Activated T-cell treated with anti-CD3 and anti-CD28 coated beads for 48 hours (primary cell): ENCODE measurements at places on chromosomes 3 and 15.

DNA sequence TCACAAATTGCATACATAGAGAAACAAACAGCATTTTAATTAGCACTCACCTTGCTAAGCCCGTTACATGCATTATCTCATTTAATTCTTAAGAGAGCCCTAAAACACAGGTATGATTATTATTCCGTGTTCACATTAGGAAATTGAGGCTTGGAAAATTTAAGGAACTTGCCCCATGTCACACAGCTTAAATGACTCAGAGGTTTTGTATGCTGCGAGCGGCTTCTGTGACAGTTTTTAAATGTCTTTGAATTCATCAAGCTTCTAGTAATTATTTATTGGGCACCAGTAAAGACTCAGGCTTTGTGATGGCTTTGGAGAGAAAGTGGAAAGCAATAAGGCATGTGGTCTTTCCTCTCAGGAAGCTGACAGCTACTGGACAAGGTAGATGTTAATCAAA is 166.7 kb upstream of the THBS1 start:
- DNase-seq: no peak

GRCh38 chr3:138935863-138936740 is 10.8 kb downstream of the FOXL2 start:
- DNase-seq: peak; percentile 74

DNA sequence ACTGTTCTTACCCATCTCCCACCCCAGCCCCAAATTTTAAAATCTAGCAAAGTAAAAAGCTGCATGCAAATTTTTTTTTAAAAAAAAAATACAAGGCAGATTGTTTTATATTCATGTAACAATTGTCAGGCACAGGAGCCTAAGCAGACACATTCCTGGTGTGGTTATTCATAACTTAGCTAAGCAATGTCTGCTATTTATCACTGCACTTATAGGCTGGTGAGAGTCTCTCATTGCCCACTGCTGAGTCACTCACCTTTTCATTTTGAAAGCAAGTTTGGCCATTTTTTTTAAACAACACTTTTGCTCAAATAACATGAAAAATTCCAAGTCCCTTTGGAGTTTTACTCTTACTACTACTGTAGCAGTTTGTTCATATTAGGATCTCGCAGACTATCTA is 413.9 kb downstream of the RBMS3 start:
- DNase-seq: no peak

DNA sequence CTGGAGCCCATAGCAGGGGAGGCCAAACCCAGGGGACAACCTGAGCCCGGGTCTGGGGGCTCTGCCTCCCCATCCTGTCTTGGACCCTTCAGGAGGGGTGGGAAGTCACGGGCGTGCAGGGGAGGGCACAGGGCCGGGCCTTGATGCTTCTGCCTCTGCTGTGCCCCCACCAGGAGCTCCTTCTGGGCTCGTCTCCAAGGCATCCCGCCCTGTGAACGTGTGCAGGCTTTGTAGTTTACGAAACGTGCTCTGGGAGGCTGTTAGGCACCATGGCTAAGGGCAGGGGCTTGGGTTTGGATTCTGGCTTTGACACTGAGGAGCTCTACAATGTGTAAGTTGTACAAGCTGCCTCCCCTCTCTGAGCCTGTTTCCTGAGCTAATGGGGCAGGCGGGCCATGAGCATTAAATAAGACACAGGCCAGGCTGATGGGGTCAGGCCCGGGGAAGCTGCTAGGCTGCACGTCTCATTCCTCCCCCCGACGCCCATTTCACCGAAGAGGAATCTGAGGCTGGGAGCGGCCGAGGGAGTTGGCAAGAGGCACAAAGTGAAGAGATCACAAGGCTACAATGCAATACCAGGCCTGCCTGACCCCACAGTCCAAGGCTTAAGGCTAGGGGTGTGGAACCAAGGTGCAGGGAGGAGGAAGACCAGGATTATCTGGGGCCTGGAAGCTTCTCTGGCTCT is 19.6 kb downstream of the PLXND1 start:
- DNase-seq: no peak
